ENCODE measurements at places on chromosomes 7 and 10.

- no peak for DNase-seq
Measured at GRCh38 chr7:135012229-135012628, 25.9 kb downstream of the AGBL3 start.

DNA sequence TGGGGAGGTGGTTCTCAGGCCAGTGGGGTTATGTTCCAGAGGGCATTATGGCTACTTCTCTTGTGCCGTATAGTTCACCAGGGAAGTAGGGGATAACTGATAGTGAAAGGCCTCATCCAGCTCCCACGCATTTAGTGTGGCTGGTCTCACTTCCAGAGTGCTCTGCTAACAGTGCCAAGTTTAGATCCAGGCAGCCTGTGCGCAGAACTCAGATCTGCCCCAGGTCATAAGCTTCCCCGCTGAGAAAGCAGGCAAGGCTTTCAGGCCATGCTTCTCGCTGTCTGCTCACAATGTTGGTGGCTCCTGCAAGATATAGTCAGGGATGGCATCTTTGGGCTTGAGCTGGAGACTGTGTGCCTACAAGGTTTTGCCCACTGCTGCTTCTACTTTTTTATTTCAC, 11.3 kb downstream of the AGK start:
- no peak for DNase-seq

DNA sequence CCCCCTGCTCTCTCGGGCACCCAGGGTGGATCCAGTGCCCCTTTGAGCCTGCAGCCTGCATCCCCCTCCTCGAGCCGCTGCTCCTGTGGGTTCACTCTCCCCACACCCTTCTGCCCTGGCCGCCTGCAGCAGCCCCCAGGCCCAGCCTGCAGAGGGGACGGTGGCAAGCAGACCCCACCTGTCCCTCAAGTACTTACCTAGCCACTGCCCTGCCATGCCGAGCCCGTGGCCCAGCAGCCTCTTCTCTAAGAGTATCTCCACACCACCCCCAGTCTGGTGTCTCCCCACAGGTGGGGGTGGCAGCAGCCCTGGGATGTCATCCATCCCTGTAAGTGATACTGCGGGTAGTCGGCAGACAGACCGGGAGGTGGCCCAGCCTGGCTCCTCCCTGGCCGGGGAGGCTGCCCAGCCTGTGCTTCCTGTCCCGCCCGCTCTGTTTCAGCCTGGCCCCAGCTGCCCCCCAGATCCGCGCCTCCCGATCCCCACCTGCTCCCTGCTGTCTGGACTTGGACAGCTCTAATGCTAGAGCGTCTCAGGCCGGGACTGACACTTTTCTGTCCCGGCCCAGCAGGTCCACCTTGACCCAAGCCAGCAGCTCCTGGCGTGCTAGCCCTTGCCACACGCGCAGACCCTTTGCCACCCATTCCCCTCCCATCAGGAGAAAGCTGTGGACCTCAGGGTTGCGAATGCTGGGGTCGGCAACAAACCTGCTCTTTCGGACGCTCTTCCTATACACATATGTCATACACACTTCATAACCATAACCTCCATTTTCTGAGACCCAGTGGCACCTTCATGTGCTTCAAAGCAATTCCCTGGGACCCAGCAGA, 25.0 kb downstream of the YKT6 start:
- DNase-seq = no peak

DNA sequence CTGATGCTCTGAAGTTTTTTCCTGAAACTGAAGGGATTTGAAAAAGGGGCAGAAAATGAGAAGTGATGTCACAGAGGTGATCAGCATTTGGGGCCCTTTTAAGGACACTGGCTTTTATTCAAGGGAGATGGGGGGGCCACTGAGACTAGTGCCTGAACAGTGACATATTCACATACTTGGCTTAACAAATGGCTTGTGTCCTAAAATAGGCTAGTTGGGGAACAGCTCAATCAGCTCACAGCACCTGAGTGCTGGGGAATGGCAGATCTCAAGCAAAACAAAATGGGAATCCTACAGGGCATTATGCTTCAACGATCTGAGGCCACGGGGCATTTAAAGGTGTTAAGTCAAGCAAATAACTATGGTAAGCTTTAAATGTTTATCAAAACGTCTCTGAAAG, 90.1 kb downstream of the UBE2H start:
- DNase-seq = no peak

DNA sequence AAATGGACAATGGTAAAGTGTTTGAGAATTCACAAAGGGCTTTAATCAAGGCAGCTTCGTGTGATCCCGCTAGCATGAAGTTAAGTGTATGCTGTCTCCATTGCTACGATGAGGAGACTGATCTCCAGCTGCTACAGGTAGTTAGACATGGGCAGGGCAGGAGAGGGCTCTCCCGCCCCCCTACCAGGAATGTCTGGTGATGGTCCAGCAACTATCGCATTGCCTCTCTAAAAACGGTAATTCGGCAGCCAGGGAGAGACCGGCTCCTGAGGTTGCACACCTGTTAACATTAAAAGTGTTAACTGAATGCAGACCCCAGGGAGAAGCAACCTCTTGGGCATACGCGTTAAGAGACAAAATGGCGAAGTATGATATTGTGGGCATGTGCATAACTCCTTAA, 37.9 kb downstream of the SVIL start:
- no peak for DNase-seq
